ENCODE measurements at places on chromosomes 3 and 15.

DNA sequence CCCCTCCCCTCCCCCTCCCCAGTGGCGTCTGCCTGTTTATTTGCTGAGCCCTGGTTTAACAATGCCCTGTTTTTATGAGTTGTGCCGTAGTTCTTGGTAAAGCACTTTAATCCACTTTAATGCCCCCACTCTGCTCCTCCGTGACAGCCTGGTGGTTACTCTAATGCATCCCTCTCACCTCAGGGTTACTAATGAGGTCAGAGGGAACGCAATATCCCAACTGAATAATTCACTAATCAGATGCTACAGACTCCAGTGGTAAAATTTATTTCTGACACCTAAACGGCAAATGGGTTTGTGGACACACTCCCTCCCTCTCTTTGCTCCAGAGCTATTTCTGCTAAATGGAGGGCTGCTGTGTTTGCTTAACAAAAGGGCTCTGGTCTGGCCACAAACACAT lies 26.1 kb upstream of the NTRK3 start:
- no peak for DNase-seq

DNA sequence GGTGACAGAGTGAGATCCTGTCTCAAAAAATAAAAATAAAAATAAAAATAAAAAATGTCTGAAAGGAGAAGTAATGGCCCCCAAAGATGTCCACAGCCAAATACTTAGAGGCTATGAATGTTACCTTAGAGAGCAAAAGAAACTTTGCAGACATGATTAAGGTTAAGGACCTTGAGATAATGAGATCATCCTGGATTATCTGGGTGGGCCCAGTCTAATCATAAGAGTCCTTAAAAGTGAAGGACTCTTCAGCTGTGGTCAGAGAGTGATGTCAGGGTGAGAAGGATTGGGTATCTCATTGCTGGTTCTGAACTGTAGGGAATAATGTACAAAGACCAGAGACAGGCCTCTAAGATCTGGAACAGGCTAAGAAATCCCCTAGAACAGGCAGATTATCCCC lies 84.9 kb upstream of the POU1F1 start:
- no peak for DNase-seq

DNA sequence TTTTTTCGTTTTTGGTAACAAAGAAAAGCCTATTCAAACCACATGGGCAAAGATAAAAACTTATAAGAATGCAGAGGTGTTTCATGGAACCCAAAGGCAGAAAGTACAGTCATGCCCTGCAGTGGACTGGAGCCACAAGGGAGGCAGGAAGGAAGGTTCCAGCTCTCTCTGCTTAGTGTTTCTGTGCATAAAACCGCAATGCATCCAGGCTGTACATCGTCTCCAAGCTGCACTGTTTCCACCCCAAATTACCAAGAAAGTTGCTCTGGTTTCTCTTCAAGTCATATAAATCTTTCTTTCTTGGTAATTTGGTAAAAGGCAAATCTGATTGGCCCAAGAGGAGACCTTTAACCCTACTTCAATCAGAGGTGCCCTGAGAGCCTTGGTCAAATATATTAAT lies 15.8 kb downstream of the TRAT1 start:
- peak; percentile 42 for DNase-seq

GRCh38 chr3:133874344-133874743 lies 21.3 kb downstream of the RAB6B start:
- DNase-seq, result no peak

GRCh38 chr15:65389226-65389625 lies 11.4 kb upstream of the IGDCC3 start:
- DNase-seq, result no peak
